PC-3 (cell line): ENCODE measurements at places on chromosomes 12 and 14.

DNA sequence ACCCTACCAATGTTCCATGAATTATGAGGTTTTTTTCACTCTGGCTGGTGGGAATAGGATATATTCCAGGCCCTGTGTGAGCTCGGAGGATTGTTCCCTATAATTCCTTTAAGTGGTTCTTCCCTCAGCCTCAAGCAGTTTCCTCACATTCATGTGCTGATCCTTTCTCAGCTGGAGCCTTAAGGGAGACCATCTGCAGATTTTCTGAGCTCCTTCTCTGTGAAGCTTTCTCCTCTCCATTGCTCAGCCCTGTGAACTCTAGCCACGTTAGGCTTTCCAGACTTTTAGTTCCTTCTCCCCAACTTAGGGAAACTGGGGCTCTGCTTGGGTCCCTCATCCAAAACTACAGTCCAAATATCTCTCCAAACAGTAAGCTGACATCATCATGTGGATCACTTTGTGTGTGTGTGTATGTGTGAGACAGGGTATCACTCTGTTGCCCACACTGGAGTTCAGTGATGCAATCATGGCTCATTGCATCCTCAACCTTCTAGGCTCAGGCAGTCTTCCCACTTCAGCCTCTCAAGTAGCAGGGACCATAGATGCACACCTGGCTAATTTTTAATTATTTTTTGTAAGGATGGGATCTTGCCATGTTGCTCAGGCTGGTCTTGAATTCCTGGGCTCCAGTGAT is 219.5 kb upstream of the OTX2 start:
- DNase-seq, result no peak

DNA sequence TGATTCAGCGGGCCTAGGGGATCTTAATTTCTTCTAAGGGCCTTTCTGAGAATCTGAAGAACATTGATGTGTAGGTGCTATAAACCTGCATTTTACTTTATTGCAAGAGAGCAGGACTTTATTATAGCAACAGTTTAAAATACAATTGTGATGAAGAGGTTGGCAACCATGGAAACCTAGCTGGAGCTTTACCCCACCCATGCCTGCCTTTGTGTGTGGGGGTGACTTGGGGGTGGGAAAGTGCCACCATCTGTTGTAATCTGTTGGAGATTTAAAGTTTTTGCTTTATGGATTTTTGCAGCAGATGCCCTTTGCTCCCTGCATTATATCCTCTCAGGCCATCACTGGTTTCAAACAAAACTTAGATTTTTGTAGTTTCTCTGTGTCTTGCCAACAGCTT is 64.6 kb downstream of the ATG14 start:
- DNase-seq, result no peak

- peak; percentile 100 for DNase-seq
Measured at GRCh38 chr14:58104808-58105207, 47.2 kb downstream of the ARMH4 start.

- no peak for DNase-seq
Measured at GRCh38 chr12:55024575-55024974, 4.8 kb downstream of the NEUROD4 start.

GRCh38 chr12:52660934-52661499 is 9.0 kb upstream of the KRT2 start:
- DNase-seq, result no peak

GRCh38 chr14:62905566-62905965 is 139.7 kb downstream of the KCNH5 start:
- no peak for DNase-seq

- DNase-seq, result peak; percentile 47
Measured at GRCh38 chr12:64746663-64747062, 12.5 kb downstream of the GNS start.

GRCh38 chr12:59620326-59620725 is 24.5 kb downstream of the SLC16A7 start:
- DNase-seq, result peak; percentile 31

- DNase-seq, result no peak
Measured at GRCh38 chr14:96479435-96480146, 22.6 kb upstream of the PAPOLA start.

DNA sequence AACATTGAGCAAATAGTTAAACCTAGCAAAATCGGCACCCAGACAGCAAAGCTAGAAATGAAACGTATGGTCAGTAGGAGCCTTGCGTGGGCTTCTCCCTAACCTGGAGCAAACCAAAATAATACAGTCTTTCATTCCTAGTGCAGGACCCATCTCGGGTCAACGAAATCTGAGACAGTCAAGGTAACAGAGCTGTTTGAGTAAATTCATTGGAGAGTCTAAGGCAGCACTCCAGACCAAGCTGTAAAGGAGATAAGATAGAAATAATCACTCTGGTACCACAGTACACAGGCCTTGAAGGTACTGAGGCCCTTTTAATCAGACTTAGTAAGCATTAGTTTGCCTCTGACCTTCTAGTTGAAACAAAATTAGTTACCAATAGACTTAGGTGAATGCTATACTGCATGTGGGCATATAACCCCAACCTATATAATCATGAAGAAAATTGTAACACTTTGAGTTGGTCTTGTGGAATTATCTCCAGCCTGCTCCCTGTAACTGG is 54.4 kb upstream of the BICD1 start:
- DNase-seq, result no peak

- peak; percentile 18 for DNase-seq
Measured at GRCh38 chr14:26389646-26390508, 208.0 kb downstream of the NOVA1 start.

- no peak for DNase-seq
Measured at GRCh38 chr12:20211541-20211940, 156.8 kb upstream of the PDE3A start.

DNA sequence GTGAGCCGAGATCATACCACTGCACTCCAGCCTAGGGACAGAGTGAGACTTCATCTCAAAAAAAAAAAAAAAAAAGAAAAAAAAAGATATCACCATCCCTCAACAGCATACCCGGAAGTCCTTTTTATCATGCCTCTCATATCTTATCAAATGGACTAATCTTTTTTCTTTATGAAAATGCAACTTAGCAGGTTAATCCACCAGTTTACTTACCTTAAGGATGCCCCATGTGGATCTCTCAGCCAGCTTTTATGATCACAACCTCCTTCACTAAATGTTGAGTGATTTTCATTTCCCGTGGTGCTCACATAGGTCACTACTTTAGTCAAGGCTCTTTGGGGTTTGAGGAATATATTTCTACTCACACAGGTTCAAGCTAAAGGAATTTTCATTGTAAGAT is 248.8 kb upstream of the TBX3 start:
- DNase-seq, result peak; percentile 25

- DNase-seq, result no peak
Measured at GRCh38 chr12:95624589-95624988, 73.3 kb upstream of the USP44 start.

DNA sequence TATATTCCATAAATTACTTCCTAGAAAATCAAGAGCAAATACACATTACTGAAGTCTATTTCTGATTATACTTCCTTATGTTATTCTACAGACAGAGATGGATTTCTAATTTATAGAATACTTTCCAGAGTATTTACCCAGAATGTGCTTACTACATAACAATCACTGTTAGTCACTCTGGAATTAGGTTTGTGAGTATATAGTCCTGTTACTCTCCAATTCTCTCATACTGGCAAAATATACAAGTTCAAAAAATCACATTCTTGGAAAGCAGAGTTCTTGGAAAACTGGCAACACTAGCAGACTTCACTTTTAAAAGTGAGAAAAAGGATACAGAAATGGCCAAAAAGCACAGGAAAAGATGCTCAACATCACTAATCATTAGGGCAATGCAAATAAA is 7.3 kb downstream of the PPP2R5E start:
- no peak for DNase-seq

- DNase-seq, result no peak
Measured at GRCh38 chr12:133222211-133222610, 13.5 kb downstream of the ANHX start.

GRCh38 chr12:107447336-107447735 is 238.3 kb upstream of the PWP1 start:
- no peak for DNase-seq

GRCh38 chr14:47935332-47935731 is 259.9 kb upstream of the MDGA2 start:
- no peak for DNase-seq

DNA sequence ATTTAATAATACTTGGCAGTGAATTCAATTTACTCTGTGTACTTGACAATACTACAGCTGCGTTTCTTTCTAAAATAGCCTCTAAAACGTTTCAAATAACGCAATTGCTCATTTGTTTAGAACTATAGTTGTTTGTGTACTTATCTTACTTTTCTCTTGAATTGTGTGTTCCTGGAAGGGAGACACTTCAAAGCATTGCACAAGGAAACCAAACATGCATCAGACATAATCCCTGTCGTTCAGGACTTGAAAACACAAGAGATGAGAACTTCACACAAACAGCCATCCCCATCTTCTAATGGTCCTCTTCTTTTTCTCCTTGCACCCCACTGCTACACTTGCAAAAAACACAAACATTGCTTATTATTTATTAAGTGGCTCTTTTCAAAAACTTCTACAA is 38.5 kb downstream of the PTGER2 start:
- no peak for DNase-seq

DNA sequence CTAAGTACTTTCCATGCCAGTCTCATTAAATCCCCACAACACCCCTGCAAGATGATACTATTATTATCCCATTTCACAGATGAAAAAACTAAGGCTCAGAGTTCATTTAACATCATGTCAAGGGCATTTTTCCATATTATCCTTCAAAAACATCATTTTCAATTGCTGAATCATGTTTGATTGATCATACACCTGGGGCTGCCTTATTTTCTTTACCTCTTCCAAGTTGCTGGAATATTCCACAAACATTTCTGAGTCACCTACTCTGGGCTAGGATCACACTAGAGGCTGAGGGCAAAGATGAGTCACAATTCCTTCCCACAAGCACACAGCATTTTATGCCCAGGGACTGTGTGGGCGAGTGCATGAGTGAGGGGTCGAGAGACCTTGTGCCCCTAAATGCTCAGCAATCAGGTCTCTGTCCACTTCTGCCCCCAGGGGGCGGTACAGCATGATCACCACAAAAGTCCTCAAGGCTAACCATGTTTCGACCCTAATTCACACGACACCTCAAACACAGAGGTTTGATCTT is 14.1 kb upstream of the TMEM119 start:
- peak; percentile 88 for DNase-seq

- DNase-seq, result no peak
Measured at GRCh38 chr14:32201816-32202490, at the start of gene RNU6-7. Gene RNU6-7, plus strand, starts transcription at chr14:32202045.

DNA sequence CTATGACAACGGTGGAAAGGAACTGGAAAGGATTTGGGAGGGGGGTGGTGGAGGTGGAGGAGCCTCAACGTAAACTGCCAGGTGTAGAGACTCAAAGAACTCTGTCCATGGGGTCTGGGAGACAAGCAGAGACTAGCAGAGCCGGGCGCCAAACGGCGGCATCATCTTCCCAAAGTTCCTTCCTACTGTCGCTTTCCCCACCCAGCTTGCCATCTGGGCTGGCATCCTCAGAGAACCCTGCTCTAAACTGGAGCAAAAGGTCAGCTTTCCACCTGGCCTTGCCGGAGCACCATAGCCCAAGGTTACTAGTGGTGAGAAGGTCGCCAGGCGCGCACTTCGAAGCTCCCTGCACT is 4.0 kb upstream of the IRF2BPL start:
- DNase-seq, result no peak

DNA sequence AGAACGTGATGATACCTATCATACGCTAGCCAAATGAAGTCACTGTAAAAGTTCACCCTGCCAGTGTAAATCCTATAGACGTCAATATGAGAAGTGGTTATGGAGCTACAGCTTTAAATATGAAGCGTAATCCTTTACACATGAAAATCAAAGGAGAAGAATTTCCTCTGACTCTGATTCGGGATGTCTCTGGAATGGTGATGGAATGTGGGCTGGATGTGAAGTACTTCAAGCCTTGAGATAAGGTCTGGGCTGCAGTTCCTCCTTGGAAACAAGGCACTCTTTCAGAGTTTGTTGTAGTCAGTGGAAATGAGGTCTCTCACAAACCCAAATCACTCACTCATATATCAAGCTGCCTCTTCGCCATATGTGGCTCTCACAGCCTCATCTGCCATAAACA is 53.1 kb upstream of the NAP1L1 start:
- no peak for DNase-seq

DNA sequence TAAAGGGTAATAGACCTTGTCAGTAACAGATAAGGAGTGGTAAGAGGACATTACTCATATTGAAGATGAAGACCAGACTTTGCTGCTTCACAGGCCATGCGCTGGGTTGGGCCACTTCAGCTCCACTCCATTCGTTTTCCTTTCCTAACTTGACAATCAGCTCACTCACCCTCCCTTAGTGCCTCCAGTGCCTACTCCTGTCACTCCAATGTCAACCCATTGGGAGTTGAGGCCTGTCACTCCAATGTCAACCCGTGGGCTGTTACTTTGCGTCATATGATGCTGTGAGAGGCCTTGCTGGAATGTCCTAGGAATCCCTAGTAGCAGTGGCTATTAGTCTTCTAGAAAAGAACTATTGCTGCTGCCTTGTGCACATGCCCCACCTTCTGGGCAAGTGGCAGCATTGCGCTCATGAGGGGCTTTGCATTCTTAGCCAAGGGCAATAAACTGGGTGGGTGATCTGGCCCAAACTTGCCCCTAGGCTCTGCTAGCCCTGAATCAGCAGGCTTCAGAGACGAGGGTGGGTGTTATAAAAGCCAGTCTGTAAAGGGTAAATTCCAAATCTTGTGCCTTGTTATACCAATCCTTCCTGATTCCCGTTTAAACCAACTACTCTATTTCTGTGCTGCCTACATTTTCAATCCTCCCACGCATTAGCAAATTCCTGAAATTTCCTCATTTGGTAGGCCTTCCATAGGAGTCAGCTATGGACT is 36.1 kb downstream of the BAZ2A start:
- DNase-seq, result peak; percentile 78

- peak; percentile 42 for DNase-seq
Measured at GRCh38 chr12:31590642-31591379, at the start of gene DENND5B. Gene DENND5B, minus strand, starts transcription at chr12:31591136. Its CDS starts 304 bp downstream, at chr12:31590832.

DNA sequence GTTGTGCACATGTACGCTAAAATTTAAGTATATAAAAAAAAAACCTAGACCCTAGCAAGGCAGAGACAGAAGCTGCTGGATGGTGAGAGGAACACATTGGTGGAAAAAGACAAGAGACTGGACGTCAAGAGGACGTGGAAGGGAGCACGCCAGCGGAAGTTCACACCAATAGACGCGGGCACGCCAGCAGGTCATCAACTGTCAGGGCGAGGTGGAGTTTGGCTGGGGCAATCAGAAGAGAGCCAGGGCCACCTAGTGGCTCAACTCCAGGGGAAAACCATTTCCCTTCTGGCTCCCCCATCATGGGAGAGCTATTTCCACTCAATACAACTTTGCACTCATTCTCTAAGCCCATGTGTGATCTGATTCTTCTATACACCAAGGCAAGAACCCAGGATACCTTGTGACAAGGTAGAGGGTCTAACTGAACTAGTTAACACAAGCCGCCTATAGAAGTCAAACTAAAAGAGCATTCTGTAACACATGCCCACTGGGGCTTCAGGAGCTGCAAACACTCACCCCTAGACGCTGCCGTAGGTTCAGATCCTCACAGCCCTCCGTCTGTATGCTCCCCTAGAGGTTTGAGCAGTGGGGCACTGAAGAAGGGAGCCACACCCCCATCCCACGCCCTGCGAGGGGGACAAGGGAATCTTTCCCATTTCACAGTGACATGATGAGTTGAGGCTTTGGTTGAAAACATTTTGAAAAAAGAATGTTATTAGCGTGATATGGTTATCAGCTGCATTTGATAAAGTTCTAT is 702.7 kb downstream of the TMTC2 start:
- DNase-seq, result peak; percentile 41
